ENCODE measurements at places on chromosomes 7 and 10.

- DNase-seq: no peak
These were observed 482 bp upstream of the ACTR3C start for GRCh38 chr7:150323682-150324372.

GRCh38 chr10:102003541-102003940, 52.4 kb downstream of the ARMH3 start:
- DNase-seq: no peak

GRCh38 chr10:29807163-29807806, 172.5 kb upstream of the SVIL start:
- DNase-seq: no peak

DNA sequence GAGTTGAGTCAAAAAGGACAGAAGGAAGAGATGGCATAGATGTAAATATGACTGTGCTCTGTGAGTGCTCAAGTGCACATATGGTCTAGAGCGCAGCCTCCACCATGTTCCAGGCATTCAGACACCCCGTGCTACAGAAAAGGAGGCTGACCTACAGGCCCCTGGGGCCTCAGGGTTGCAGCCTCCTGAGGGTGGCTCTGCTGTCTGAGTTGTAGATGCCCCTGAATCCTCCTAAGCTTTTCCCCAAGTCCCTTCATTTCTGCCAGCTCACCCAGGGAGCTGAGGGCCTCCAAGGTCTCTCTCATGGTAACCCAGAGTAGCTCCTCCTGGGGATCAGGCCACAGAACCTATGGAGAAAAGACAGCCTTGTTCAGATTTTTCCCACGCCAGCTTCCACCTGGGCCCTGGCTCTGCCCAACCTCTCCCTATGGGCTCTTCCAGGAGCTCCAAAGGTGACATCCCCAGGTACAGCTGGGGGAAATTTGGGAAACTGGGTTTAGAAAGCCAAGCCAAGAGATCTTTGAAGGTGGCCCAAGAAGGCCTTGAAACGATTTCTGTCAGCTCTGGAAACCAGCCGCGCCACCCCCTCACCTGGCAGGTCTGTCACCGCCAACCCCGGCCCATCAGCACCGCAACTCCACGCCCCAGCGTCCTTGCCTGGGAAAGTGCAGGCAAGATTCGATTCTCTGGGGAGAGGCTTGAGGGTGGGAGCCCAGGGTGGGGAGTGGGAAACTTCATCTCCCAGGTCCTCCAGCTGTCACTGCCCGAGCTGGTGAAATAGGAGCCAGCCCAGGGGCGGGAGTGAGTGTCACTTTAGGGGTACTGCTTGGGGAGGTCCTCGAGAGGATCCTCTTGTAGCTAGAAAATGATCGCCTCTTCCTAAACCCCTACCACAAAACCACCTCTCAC, 2.4 kb downstream of the ZNF467 start:
- no peak for DNase-seq

GRCh38 chr10:29229258-29229705, 59.6 kb upstream of the LYZL1 start:
- DNase-seq: no peak

DNA sequence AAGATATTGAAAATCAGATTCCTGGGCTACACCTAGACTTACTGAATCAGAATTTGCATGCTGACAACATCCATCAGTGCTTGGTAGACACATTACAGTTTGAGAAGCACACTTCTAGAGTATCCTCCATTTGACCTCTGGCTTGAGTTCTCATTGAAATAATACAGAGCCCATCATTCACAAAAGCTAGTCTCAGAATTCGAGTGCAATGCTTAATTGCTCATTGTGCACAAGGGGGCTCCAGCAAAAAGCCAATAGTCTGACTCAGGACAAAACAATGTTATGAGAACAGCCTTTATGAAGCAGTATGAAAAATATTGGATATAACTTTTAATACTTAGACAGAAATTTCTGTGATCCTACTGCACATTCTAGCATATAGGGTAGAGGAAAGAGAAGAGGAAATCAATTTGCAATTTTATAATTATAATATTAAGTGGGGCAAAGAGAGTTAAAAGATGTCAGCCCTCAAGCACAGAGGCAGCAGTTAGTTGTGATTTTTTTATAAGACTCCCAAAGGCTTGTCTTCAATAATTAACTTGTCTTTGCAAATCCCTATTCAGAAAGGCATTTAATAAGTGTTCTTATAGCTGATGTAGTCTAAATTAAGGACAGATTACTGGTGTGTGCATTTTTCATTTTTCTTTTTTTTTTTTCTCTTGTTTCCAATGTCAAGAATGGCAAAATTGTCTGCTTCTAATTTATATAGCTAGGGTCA, 105.8 kb upstream of the ANK3 start:
- DNase-seq: no peak

DNA sequence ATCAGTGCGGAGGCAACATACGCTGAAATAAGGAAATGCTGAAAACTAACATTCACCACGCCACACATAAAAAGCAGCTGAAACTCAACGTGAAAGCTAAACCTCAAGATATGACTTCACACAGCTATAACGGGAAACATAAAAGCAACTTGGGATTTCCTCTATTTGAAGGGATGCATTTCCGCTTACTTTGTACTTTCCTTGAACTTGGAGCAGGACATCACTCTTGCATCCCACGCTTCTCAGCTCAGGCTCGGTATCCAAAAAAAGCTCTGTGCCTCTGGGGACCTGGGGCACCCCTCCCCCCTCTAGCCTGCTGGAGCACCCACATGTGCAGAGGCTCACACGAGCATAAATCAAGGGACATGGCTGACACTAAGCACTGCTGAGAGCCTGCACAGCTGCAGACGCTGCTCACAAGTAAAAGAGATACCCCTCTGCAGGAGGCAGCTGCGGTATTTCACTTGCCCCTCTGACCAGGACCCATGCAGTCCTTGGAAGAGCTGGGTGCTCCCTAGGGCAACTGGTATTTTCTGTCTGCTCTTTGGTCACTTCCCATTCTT, 34.2 kb downstream of the PARD3 start:
- no peak for DNase-seq

DNA sequence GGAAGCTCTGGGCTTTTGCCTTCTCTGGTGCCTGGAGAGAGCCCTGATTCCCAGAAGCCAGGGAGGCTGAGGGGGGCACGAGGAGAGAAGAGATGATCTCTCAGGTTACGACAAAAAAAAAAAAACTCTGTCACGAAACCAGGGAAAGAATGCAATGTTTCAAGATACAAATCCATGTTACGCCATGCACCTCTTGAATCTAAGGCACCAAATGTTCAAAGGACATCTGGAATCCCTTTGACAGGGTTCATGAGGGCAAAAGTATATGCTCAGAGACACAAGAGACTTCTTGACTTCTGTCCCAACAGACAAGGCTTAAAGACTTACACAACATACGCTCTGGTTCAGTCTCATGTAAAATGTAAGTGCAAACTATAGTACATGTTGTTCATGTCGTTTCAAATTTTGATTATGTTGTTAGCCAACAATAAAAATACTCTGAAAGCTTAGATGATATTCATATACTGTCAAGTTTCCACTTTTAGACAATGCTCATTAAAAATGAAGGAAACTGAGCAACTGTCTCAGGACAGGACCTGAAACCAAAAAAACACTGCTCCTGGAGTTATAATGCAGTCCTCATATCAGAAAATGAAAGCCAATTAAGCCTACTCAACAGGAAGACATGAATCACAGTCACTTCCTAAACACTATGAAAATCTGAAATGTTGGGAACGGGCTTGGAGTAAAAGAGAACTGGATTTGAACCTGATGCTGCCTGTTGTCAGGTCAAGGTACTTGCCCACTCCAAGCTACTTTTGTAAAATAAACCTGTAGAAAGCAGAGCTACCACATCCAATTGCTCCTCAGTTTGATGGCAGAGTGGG, 72.3 kb downstream of the CHCHD3 start:
- DNase-seq: no peak

DNA sequence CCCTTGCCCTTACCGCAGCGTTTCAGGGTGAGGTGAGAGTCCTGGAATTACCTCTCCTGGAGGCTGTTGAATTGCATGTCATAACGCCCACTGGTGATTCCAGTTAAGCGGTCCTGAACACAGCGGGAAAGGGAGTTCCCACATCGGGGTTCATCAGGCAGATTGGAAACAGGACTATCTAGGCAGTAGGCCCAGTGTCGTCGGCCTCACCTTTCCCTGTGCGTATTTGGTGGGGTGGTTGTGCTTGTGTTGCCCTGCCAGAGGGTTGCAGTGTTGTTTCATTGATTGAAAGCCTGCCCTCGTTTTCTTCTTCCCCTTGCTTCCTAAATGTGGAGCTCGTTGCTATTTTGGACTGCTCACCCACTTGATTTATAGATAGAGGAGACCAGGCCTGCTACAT, 10.6 kb upstream of the SUN1 start:
- no peak for DNase-seq

DNA sequence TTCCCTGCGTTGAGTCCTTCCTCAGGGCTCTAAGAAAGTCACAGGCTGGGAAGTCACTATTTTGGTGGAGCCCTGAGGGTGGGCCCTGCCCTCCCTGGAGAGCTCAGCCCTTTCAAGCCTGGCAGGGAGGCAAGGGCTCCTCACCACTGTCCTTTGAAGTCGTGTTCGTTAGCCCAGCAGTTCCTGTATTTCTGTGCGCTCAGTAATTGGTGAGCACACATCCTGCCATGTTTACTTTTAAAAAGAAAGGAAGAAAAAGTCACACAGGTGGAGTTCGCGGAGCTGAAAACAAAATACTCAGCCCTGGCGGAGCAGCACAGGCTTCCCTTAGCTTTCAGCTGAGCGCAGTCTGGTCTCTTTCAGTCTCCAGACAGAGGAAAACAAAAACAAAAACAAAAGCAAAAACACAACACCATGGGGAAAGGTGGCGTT, 37.1 kb downstream of the PRKCQ start:
- no peak for DNase-seq

- DNase-seq: no peak
These were observed 11.6 kb downstream of the EN2 start for GRCh38 chr7:155469311-155470185.

DNA sequence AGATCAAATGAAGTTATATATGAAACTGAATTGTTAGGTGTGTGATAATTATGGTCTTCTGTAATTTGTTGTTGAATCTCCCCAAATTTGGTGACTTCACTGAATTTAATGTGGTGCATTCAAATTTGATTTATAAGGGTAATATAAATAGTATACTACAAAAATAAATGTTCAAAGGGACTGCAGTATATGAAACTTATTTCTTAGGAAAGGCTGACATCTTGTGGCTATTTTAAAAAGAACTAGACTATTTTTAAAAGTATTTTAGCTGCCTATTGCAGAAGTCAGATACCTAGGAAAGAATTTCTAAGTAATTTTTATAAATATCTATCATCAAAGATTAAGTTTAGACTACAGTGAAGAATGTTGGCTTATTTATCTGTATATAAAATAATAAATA, 36.6 kb downstream of the ATRNL1 start:
- no peak for DNase-seq

- DNase-seq: no peak
These were observed 174.4 kb upstream of the KIAA1217 start for GRCh38 chr10:24034571-24034970.

GRCh38 chr10:62075912-62076311, 174.4 kb downstream of the ARID5B start:
- no peak for DNase-seq

- no peak for DNase-seq
These were observed 646.9 kb downstream of the SORCS3 start for GRCh38 chr10:105288026-105288425.

DNA sequence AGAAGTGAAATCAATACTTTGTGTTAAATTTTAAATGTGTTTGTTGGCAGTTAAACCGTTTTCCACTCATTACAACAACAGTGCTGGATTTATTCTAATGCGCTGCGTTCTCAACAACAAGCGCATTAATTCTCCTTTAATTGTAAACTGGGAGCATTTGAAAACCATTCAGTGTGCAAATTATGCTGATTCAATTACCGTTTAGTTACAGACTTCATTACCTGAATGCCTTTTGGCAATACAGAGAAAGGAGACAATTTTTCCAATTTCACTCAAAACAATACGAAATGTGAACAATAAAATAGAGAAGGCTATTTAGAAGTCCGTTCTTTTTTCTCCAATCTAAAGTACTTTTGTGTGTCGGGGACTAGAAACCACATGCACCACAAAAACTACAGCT, 4.2 kb downstream of the NXPH1 start:
- DNase-seq: no peak

GRCh38 chr10:33674986-33675599, 340.6 kb upstream of the NRP1 start:
- DNase-seq: no peak

DNA sequence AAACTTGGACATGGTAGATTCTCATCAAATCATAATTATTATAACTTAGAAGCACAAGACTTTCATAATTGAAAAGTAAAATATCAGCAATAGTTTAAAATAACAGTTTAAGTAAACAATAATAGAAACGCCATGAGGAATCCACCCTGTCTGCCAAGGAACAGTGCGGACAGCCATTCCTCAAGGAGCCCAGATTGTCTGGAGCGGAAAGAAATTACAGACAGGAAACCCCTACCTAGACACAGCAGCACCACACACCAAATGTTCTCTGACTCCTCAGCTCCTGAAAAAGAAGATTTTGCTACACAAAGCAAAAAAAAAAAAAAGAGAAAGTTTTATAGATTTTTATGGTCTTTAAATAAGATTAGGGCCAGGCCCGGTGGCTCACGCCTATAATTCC, 21.5 kb upstream of the SEC61G start:
- DNase-seq: no peak

DNA sequence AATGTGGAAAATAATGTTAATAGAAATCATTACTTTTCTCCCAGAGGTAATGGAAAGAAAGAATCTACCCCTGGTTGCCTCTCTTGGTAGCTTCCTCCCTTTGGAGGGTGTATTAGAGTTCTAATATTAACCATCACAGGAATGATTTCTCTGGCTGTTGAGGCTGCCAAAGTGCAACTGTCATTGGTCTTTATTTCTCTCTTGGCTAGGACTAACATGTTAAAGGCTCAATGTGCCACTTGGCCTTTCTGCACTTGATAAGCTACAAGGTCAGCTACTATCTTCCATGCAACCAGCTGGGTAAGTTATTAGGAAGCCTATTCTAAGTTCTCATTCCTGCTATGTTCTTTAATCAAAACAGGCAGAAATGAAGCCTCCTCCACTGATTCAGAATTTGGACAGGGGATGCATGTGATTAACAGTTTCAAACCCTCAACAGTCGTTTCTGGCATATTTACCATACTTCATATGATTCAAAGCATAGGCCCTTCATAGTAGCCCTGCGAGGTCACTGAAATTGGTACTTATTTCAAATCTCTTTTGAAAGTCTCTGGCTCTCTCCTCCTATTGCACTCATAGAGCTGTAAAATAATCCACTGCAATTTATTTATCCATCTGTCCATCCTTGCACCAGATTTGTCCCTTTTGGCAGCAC, 645.0 kb downstream of the SORCS1 start:
- no peak for DNase-seq

GRCh38 chr10:7836571-7836970, 18.3 kb downstream of the TAF3 start:
- DNase-seq: no peak
